ENCODE measurements at places on chromosomes 6 and 20. TPM values are rescaled to one million over a fixed set of nuclear protein-coding genes. Genes with fewer than 3 reads are reported as not detected.
A peak's percentile ranks its signal among the peaks of the same experiment; 100 is the strongest.

DNA sequence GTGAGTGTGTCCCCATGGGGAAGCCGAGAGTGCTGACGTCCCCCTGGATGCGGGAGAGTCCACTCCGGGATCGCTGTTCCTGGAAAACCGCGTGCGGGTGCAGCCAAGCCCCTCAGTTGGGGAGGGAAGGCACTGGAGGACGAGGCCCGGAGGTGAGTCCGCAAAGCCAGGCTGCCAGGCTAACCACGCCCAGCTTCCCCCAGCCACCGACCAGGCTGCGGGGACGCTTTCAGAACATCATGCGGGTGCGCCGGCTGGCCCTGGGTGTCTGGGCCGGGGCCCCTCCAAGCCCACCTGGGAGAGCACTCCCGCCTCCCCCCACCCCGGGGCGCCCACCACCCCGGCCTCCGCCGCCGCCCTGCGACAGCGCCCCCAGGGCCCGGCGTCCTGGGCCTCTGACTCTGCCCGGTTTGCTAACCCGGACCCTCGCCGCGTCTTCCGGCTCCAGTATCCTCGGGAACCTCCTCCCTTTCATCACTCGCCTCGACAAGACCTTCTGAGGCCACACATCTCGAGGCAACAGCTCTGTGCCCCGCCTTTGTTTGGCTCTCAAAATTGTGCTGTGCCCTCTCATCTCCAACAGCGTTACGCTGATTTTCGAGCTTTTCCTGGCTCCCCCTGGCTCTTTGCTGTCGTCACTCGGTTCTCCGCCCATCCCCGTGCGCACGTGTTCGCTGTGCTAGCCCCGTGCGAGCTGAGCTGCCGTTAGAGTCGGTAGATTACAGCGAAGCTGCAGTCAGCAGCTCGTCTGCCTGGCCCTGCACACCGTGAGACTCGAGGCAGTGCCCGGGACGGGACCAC, 47.1 kb upstream of the ENTPD6 start:
- peak; percentile 70 for DNase-seq

AGER gene
- 5.0 TPM for total RNA-seq

- no peak for DNase-seq
Observed at GRCh38 chr6:111793711-111794111, 79.5 kb downstream of the FYN start.

DNA sequence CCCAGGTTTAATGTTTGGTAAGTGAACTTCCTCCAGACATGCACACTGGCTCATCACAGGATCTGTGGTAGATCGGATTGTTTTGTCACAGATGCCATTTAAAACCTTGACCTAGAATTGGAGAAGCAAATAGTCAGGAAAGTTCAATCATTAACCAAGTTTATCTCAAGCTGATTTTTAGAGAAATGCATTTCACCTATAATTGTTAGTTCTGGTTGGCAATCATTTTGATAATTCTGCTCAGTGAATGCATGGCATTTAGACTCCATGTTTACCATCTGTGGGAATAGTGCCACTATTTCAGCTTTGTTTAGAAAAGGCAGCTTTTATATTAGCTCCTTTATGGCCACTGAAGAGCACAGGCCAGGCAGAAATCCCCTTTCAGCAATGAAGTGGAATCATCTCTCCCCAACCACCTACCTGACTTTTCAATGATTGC, 73.9 kb upstream of the IPCEF1 start:
- no peak for DNase-seq

DNA sequence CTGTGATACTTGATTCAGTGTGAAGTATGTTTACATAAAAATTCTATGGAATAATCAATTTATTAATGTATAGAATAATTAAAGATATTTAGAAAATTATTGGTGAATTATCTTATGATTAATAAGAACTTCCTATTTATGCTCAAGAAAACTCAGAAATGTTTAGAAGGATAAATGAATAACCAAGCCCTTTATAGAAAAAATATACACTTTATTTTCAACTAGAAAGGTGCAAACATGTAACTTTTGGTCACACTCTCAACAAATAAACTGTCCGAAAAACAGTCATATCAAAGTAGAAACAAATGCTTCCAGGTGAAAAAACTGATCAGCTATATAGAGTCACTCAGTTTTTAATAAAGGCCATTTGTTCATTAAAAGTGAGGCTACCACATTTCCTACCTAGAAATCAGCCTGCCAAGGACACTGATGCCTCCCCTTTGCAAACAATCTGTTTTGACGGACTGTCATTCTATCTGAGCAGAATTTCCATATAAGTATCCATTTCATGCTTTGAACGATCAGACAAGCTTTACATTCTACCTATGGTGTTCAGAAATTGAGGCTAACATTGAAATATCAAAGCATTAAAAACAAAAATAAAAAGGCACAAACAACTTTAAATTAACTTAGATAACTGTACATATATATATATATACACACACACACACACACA, 3.0 kb downstream of the CCN2 start:
- peak; percentile 59 for DNase-seq

RSPH9 gene
- total RNA-seq: 2.9 TPM
